AG04450 (cell line): ENCODE measurements at places on chromosomes 16 and 17. TPM values are rescaled to one million over a fixed set of nuclear protein-coding genes. Genes with fewer than 3 reads are reported as not detected.

DNA sequence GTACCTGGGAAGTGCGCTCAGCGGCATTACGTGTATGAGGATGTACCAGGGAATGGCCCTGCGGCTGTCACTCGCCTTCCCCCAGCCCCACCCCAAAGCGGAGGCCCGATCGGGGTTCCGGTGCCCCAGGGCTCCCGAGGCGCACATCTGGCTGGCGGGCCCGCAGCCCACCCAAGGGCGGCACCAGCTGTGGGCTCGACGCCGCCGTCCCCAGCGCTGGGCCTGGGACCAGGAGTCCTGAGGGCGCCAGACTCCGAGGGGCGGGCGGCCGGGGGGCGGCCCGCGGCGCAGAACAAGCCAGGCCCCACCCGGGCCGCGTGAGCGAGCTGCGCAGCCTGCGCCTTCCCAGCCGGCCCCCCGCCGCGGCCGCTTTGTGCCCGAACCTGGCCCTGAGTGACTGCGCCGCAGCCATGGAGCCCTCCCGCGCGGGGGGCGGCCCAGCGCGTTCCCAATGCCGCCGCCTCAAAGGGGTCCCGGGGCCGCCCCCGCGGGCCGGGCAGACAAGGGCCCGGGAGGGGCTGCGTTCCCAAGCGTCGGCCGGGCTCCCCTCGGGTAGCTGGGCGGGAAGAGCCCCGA lies 17.4 kb downstream of the ZNF423 start:
- no peak for DNase-seq

DNA sequence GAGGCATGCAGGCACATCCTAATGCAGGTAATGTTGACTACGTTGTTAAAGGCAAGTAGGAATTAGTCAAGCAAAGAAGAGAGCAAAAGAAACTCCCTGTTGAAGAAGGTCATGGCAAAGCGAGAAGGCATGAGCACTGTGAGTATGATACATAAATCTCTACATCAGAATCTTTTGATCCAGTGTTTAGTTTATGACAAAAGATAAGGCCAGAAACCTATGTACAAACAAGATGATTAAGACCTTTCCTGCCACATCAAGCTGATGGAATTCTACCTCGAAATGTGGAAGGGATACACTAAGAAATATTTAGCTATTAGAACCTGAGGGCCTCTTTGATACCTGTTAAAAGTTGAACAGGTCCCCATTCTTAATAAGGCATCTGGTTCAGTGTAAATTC lies 20.2 kb downstream of the SYCE1L start:
- no peak for DNase-seq

DNA sequence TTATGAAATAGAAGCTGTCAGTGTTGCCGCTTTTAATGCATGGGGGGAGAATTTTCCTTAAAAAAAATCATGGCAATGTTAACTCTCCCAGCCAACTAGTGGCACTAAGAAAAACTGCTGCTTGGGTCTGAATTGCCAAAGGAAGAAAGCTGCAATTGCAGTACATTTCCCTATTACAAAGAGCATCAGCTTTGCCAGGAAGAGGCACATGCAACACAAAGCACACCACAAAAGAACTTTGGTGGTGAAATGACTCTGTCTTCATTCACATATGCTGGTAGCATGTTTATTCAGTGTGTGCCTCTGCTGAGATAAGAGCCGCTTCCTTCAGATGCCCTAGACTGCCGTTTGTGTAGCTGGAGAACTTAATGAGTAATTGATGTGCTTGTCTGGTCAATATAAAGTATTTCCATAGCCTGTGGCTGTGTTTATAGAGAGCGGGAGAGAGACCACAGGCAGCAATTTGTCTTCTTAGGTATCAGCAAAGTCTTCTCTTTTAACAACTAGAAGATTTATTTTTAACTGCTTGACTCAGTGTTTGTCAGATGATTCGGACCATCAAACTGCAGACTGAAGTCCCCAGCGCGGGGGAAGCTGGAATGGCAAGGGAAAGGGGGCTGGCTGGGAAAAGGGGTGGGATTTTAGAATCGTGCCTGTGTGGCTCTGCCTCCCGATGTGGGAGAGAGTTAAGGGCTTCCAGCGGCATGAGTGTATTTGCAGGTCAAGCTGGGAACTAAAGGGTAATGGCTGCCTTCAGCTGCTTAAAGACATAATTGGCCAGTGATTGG lies 115.1 kb downstream of the MRTFB start:
- peak; percentile 36 for DNase-seq

DNA sequence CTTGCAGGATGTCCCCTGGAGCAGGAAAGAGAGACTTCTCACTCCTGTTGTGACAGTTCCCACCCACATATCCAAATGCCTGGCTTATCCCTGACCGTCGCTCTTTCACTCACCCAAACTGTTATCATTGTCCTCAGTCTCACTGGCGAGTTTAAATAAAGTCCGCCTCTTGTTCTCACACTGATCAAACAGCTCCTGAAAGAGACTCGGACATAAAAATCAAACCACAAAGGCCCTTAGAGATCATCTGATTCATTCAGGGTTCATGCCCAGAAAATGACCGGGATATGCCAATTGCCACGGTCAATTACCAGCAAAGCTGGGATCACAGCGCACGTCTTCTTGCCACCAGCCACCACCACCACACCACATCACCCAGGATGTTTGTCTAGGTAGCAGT lies 19.9 kb downstream of the GGA3 start:
- no peak for DNase-seq

GRCh38 chr17:17892009-17892408 lies 55.2 kb upstream of the SREBF1 start:
- no peak for DNase-seq

The LITAFD gene
- not detected in 2 replicates for polyA plus RNA-seq

DNA sequence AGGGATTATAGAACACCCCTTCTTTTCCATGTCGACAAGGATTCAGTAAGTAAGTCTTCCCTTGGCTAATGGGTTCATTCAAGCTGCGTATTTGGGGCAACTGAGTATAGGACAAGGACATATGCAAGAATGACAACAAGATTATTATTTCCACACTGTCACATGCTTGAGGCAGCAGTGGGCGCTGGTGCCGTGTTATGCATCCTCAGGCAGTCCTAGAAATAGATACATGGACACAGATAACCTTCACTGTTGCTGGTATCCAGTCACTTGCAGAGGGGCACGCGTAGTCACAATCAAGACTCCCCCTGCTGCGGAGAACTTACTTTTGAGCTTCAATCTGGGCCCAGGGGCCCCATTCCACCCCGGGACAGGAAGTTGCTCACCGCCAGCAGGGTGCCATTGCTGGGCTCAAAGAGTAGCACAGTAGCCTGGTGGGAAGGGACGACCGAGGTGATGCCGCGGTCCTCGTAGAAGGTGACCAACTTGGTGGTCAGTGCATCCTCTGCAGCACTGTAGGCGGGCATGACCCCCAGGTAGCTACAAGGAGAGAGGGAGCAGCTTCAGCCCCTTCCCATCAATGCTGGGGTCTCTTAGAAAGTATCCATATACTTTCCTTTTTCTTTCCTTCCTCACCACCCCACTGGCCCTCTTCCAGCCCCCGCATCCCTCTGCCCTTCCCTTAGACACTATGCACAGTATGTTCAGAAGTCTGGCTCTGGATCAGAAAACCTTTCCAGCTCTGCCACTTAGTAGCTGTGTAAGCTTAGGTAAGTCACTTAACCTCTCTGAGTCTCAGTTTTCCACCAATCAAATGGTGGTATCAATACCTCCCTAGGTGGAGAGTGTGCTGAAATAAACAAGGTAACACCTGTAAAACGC lies 804 bp downstream of the CRYM start:
- no peak for DNase-seq

- no peak for DNase-seq
Measured at GRCh38 chr16:86211800-86212199, 298.5 kb upstream of the FOXF1 start.

DNA sequence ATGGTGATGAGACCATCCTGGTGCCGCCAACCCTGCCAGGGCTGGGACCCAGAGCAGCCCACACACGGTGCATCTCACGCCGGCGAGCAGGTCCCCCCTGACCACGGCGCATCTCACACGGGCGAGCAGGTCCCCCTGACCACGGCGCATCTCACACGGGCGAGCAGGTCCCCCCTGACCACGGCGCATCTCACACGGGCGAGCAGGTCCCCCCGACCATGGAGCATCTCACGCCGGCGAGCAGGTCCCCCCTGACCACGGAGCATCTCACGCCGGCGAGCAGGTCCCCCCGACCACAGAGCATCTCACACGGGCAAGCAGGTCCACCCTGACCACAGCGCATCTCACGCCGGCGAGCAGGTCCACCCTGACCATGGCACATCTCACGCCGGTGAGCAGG lies 59.2 kb downstream of the MRM3 start:
- no peak for DNase-seq

DNA sequence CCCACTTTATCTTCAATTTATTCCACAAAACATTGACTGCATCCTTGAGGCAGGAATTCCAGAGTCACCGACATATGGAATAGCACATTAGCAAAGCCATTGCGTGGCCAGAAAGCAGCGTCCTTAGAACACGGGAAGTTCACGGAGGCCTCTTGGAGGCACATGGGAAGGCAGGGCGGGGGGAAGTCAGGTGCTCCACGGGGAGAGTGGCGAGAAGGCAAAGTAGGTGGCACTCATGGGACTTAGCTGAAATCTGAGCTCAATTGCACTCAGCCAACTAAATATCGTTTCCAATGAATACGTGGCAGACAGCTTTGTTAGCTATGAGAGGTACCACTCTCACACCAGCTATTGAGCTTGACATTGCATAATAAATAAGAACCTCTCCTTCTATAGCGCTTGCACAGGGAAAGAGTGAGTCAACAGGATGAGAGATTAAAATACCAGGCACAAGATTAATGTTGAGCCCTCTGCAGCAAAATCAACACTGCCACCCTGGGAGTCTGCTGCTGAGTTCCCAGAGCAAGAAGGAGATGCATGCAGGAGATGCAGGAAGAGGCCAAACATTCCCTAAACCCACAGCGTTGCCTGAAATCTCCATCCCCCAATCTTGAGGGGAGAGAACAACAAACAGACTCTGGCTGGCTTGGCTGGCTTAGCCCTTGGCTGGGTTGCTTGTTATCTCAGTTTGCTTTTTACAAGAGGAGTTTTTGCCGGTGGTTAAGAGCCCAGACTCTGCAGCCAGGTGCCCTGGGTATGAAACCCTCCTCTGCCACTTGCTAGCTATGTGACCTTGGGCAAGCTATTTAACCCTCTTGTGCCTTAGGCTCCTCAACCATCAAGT lies 28.8 kb downstream of the ABCC12 start:
- DNase-seq: peak; percentile 93

GRCh38 chr17:31425282-31426040 lies 34.0 kb downstream of the RAB11FIP4 start:
- DNase-seq: no peak

The SMPD3 gene
- polyA plus RNA-seq: 0.01 TPM in 1 of 2 replicates, not detected in the other

GRCh38 chr17:49968405-49969133 lies 421 bp upstream of the DLX4 start:
- no peak for DNase-seq

DNA sequence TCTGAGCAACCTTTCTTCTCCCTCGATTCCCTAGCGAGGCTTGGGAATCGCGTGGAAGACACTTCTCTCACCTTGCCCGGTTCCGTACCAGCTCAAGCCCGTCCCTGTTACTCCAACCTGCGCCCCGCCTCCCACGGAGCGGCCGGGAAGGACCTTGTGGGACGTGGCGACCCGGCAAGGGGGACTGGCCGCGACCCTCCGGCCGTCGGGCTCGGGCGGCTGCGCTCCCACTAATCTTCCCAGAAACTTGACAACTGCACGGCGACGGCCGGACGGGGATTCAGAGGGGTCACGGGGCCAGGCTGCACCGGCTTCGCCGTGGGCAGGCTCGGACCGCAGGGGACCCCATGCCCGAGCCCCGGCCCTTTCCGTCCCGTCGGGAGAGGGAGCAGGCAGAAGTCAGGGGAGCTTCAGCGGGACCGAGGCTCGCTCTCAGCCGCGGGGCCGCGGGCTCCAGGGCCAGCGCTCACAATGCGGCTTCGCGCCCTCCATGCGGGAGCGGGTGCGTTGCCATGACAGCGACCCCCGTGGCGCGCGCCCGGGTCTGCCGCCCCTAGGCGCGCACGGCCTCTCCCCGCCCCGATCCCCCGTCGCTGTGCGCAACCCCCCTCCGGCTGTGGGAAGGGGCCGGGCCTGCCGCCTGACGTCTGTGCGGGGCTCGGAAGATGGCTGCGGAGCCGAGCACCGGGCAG lies at the start of gene SGSM2:
Gene SGSM2, plus strand, starts transcription at position 650 of the 692 bp plus-strand sequence. CDS start 188 bp downstream, outside the sequence.
- DNase-seq: no peak

- peak; percentile 98 for DNase-seq
Measured at GRCh38 chr17:8153957-8154607, 1.9 kb upstream of the PER1 start.

The BICDL2 gene
- not detected in 2 replicates for polyA plus RNA-seq

The LDAF1 gene
- 42.5 and 50.3 TPM in 2 replicates for polyA plus RNA-seq

The KRT222 gene
- not detected in 2 replicates for polyA plus RNA-seq

DNA sequence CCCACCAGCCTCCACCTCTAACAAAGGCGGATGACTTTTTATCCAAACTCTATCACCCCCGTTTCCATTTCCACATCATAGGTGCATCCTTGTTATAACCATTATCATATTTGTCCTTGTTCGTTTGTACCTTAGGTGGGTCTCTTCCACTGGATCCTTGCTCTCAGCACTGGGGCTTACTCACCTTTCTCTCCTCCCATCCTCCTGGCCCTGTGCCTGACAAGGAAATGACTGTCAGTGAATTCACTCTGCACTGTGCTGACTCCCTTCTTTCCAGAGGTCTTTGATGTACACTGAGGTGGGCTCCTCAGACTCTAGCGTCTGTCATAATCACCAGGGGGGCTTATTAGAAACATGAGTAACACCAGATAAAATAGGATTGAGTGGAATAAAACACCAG lies 3.1 kb downstream of the GSG1L2 start:
- DNase-seq: no peak

GRCh38 chr16:73086108-73086507 lies 38.2 kb upstream of the ZFHX3 start:
- DNase-seq: no peak

GRCh38 chr16:68238029-68238345 lies 2.1 kb upstream of the ESRP2 start:
- DNase-seq: no peak

The TOP2A gene
- polyA plus RNA-seq: 28.2 and 53.5 TPM in 2 replicates

- no peak for DNase-seq
Measured at GRCh38 chr16:86133847-86134375, 234.9 kb downstream of the IRF8 start.

The DPEP3 gene
- polyA plus RNA-seq: not detected in 2 replicates

DNA sequence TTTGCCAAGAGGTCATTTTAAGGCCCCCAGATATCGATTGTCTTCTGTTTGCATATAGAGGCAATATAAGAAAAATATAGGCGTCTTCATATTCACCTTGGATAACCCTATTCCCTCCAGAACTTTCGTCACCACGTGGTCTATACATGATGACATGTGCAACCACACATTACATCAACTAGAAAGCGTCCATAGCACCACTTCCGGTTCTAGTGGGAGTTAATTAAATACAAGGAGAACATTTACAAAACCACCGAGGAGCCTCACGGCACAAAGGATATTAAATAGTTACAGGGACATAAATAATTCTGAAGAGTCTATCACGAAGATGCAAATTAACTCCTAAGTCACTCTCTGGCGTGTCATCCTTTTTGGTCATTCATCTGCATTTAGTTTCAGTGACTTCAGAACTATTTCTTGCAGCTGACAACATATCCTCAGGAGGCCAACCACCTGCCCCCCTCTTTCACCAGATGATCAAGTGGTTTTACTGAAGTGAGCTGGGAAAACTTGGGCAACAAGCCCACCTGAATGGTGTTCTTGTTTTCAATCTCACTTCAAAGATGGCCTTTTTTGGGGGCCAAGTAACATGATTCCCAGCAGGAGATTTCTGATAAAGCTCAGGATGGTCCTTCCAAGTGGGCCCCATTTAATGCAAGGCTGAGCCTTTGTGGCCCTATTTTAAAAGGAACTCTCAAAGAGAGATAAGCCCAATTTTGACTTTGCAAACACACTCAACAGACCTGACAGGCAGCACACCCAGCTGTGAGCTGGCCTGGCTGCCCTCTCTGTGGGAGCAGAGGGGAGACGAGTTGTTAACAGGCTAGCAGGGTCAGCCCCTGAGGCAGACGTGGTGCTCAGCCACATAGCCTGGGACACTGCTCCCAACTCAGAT lies 15.3 kb downstream of the CMTM3 start:
- DNase-seq: no peak
